ENCODE measurements at places on chromosomes 6 and 20.

- no peak for DNase-seq
Observed at GRCh38 chr20:917416-917815, 1.3 kb upstream of the ANGPT4 start.

DNA sequence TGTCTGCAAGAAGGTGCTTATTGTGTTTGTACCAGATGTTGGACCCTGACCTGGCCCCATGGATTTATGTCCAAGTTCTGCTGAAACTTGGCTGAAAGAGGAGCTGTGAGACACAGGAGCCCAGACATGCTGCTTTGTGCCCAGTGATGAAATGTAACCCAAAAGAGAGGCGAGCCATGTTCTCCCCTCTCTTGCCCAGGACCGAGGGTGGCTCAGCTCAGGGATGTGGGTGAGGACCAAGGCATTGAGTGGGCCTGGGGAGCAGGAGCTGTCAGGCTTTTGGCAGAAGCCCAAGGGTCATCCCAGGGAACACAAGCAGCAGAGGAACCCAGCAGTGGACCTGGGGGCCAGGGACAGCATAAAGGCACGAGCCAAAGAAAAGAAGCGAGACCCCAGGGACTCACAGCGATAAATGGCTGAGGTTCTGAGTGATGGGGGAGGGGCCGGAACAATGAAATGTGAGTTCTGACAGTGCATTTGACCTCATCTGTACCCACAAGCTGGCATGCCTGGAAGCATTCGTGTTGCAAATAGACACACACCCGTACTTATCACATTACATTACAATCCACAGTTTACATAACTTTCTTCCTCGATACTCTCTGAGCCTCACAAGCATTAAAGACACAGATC, 363.4 kb upstream of the JARID2 start:
- no peak for DNase-seq

- DNase-seq, result no peak
Observed at GRCh38 chr6:144468709-144469108, 183.6 kb downstream of the UTRN start.

DNA sequence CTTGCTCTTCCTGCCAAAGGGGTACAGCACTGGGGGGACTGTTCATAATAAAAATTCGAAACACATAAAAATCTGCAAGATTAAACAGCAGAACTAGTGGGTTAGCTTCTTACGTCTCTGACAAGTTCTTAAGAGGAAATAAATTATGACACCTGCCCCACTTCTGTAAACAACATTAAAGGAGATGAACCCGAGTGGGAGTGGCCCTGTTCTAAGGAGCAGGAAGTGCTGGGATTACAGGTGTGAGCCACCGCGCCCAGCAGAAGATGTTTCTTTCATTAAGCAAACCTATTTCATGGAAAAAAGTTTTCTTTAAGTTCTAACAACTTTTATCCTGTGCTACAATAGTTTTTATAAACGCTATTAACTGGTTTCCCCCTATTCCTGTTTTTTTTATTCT, 24.6 kb downstream of the USP45 start:
- DNase-seq, result no peak

DNA sequence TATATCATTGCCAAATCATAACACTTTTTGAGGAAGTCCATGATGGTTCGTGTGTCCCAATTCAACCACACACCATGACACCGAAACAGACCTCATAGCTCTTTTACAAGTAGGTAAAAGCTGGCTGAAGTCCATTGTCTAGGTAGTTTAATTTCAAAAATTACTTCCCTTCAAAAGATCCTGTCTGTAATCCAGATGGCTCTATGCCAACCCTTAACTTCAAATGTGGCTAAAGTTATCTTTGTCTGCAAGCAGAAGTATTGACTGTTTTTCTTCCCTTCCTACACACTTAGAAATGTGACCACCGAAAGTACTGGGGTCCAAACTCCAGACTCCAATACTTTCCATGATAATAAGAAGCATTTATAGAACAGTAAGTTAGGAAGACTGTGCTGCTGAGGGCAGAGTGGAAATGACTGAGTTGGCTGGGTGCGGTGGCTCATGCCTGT, 8.3 kb upstream of the TIAM2 start:
- DNase-seq, result no peak

DNA sequence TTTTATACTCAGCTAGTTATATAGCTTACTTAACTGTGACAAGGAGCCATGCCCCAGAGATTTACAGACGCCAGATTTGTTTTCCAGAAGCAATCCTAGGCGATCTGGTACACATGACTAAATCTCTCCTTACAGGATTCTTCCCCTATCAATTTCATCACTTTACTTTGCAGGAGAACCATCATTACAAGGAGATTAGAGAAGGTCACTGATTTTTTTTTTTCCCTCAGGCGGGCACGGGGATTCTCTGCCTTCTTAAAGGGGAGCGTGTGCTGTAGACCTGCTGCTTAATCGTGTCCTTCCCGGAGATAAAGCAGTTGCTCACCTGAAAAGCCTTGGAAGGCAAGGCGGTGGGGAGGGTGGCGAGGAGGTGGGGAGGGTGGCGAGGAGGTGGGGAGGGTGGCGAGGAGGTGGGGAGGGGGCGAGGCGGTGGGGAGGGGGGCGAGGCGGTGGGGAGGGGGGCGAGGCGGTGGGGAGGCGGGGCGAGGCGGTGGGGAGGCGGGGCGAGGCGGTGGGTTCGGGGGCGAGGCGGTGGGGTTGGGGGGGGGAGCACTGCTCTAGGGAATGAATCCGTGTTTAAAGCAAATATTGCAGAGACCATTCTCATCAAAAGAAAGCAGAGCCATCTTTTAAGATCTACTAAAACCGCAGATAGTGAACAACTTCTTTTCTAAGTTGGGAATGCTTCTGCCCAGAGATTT, 14.3 kb upstream of the MRAP2 start:
- DNase-seq, result no peak

DNA sequence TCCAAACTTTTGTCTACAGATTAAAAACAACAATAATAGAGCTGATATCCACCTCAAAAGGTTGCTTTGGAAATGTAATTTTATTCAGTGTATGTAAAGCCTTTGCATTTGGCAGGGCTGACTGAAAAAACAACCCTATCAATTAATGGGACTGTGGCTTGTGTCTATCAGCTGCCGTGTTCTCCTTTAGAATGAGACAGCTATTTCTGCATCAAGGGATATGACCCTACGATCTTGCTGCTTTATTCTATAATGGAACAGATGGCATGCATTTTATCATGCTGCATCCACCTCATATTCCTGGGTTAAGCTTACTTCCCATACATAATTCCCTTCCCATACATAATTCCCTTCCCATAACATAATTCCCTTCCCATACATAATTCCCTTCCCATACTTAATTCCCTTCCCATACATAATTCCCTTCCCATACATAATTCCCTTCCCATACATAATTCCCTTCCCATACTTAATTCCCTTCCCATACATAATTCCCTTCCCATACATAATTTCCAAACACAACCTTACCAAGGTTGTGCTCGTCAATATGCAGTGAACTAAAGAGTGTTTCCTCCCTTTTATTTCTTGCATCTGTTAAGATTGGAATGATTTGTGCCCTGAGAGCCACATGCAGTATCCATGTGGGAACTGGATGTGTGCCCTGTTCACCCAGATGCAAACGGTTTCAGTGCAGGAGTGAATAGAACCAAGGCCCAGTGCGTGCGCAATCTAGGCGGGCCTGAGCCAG, 26.8 kb downstream of the SERPINB6 start:
- DNase-seq, result no peak
